Cardiac fibroblast (primary cell): ENCODE measurements at places on chromosomes 5 and 9.

- no peak for DNase-seq
Observed at GRCh38 chr5:108145351-108145750, 236.5 kb downstream of the FBXL17 start.

- no peak for DNase-seq
Observed at GRCh38 chr5:132220491-132220890, 7.2 kb downstream of the P4HA2 start.

DNA sequence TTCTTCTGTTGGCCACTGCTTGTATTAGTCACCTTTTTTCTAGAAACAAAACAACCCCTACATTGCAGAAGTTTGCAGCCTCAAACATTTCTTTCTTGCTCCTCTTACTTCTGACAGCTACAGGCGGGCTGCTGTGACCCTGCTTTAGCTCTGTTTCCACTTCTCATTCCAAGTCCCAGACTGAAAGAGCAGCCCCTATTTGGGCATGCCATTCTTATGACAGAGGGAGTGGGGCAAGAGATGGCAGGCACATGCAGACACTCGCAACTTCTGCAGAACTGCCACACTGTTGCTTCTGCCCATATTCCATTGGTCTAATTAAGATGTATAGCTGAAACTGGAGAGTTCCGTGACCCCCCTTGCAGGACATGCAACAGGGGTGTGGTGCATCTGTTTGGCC lies 19.6 kb upstream of the RPS23 start:
- DNase-seq = no peak

DNA sequence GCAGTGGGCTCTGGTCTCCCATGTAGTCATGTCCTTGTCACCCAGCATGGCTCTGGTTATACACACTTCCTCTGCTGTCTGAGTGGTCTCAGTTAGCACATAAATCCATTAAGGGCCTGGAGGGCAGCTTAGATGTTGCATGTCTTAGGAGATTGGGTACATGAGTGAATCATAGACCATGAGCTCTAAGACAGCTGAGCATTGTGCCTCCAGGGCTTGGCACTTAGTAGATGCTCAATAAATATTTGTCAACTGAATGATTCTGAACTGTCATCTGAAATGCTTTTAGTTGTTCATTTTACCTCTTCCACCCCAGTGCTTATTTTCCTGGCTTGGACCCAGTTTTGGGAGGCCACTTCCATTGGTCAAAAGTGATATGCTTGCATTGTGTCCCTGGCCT lies 135.6 kb downstream of the BOD1 start:
- DNase-seq = no peak

DNA sequence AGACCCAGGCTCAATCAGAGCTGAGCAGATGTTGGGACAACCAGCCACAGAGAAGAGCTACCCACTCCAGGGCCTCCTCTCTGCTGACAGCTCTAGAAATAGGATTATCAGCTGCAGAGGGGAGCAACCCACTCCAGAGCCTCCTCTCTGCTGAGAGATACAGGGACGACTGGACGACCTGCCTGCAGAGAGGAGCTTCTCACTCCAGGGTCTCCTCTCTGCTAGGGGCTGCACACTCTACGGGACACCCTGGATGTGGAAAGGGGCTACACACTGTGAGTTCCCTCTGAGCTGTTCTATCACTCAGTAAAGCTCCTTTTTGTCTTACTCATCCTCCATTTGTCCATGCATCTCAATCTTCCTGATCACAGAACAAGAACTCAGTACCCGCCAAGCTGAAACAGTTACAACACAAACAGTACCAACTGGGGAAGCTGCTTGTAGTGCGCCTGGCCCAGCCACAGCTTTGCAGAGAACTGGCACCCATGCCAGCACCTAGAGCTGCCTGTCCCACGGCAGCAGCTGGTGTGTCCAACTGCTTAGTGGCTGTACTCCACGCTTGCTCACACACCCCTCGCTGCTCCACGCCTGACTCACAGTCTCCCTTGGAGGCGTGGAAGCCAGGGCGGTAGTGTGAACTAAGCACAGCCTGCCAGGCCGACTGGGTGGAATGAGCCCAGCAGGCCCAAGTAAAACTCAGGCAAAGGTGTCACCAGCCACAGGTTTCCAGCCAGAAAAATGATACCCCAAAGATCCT lies 56.8 kb downstream of the PRELID2 start:
- no peak for DNase-seq

DNA sequence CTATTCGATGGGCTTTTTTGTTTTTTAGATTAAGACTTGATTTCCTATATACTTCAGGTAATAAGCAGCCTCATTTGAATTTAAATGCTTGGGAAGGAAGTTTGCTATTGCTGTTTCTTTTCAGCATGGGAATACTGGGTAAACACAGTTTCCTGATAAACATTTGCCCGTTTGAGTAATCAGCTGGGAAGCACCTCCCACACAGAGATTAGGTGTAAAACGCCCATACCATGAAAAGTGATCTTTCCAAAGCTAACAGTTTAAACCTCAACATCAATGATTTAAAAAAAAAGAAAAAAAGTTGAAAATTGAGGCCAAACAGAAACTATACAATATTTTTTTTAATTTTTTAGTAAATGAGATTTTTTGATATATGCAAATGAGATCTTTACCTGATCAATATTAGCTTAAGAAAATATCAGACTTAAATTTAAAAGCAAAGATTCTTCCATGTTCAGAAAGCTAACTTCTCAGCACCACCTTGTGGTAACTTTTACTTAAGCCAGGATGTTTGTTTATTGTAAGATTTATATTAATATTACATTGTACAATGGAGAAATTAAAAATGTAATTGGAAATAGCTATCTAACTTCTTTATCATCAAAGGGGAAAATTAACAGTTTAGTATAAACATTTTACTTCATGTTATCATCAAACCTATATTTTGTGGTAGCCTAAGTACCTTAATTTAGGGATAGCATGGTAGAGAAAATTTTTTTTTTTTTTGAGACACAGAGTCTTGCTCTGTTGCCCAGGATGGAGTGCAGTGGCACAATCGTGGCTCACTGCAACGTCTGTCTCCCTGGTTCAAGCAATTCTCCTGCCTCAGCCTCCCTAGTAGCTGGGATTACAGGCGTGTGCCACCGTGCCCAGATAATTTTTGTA lies 39.8 kb downstream of the F2RL2 start:
- peak; percentile 52 for DNase-seq

DNA sequence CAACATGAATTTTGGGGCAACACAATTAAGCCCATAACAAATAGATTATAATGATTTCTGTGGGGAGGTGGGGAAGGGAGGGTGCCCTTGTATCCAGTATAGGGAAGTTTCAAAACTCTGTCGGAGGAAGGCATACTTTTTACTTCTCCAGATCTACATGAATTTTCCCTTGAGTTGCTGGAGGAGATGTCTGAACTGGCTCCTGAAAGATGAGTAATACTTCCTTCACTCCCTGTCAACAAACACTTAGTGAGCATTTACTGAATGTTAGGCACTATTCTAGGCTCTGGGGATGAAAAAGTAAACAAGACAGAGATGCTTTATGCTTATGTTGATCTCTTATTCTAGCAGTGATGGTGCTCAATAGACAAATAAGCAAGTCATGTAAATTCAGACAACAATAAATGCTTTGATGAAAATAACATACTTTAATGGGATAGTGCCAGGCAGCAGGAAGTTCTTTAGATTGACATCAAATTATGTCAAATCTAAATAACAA lies 197.9 kb upstream of the ANKH start:
- peak; percentile 2 for DNase-seq

DNA sequence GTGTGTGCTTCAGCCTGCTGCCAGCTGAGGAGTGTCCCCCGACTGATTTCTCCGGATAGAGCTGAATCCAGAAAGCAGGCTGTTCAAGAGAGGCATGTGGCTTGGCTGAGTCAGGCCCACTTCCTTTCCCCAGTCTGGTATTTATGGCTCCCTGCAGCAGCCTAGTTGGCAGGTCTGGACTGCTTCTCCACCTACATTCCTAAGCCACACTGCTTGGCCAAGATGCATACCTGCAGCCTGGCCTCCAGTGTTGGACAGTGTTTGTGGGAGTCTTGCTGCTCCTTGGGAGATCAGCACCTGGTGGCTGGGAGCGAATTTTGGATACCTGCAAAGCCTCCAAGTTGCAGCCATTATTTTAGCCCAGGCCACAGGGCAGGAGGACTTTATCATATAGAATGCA lies 670.8 kb downstream of the ACTL7B start:
- DNase-seq = peak; percentile 59

GRCh38 chr5:103498211-103498610 lies 64.4 kb downstream of the NUDT12 start:
- no peak for DNase-seq

DNA sequence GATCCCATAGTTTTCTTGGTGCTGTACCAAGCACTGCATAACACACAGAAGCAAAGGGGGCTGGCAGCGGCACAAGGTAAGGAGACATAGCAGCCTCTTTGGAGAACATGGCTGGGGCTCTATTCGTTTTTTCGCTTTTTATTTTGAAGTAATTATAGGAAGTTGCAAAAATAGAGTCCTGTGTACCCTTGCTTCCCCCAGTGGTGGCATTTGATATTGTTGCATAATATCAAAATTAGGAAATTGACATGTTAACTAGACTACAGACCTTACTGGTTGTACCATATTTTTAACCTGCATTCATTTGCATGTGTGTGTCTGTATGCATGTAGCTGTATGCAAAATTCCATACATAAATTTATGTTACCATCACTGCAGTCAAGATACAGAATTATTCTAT lies 6.6 kb upstream of the UBQLN1 start:
- no peak for DNase-seq

DNA sequence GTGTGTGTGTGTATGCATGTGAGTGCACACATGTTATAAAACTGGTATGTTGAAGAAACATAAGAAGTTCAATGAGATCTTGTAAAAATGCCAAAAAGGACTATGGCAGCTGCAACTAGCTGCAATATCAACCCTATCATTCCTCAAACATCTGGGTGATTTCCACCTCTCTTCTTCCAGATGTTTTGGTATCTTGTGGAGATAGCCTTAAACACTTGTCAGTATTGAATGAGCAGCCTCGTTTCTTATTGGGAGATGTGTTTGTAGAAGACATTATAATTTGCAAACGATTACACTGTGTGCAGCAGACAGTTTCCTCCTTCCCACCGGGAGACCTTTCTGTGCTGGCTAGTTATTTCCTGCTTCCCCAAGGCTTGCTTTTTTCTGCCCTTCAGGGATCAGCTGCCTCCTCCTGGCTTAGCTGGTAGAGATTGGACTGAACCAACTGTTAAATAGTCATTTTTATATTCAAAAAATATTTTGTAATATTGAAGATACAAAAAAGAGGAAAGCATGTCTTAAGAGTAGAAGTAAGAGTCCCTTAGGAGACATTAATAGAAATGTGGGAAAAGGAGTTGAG lies 168.4 kb upstream of the MPDZ start:
- peak; percentile 37 for DNase-seq

GRCh38 chr9:134484479-134484878 lies 157.1 kb upstream of the COL5A1 start:
- DNase-seq = no peak

DNA sequence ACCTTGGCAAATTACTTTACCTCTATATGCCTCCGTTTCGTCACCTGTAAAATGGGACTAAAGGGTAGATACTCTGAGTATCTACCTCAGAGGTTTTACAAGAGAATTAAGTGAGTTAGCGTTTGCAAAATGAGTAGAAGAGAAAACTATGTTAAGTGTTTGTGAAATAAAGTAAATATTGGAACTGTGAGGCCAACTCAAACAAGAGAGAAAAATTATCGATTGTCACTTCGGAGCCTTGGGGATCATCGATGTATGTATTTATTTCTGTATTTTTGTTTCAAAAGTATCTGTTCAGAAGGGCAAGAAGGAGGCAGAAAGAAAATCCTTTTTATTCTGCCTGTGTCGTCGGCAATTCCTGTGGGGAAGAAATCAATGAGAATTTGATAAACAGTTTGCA lies 25.8 kb upstream of the C5orf58 start:
- no peak for DNase-seq

- DNase-seq = peak; percentile 76
Observed at GRCh38 chr5:56950626-56951125, 1.2 kb downstream of the MIER3 start.

- peak; percentile 75 for DNase-seq
Observed at GRCh38 chr5:59768152-59769040, 125.1 kb downstream of the PDE4D start.

DNA sequence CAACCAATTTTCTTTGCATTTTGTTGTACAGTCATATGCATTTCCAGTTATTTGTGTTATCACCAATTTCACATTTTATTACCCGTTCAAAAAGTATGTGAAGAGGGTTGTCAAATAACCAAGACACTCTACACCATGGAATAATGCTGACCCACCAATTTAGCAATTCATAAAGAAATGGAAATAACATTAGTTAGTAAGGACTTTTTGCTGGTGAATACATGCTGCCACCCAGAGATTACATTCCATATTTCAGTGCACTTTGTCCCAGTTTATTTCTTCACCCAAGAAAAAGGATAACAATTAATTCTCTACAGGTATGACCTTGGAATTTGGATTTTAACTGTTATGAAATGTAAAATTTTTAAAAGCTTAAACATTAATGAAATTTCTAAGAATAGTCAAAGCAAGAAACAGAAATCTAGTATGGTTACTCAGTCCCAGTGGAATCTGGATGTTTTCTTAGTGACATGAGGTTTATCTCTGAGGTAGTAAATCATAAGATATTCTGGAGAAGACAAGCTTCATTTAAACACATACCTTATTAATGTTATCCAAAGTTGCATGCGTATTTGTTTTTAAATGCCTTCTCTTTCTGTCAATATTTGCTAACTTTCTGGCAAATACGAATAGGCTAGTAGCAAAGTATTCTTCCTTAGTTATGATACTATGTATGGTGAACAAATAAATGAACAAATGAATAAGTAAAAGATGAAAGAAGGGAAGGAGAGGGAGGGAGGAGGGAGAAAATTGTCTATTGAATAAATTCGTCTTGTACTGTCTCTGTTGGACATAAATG lies 100.6 kb downstream of the CETN3 start:
- DNase-seq = no peak

- no peak for DNase-seq
Observed at GRCh38 chr5:180908998-180909731, 10.2 kb downstream of the BTNL8 start.

GRCh38 chr5:139167063-139167462 lies 31.1 kb downstream of the SIL1 start:
- no peak for DNase-seq
